ENCODE measurements at places on chromosomes 12 and 14.
A peak's percentile ranks its signal among the peaks of the same experiment; 100 is the strongest.

GRCh38 chr12:64008596-64008995 lies 164.1 kb downstream of the SRGAP1 start:
- DNase-seq = no peak

- peak; percentile 29 for DNase-seq
These were observed 36.1 kb upstream of the OR5AU1 start for GRCh38 chr14:21191809-21192446.

GRCh38 chr12:94208622-94208966 lies 60.2 kb downstream of the PLXNC1 start:
- no peak for DNase-seq

- no peak for DNase-seq
These were observed 179.9 kb downstream of the ADCK1 start for GRCh38 chr14:77979666-77980351.

GRCh38 chr12:80681-81190 lies 14.2 kb downstream of the IQSEC3 start:
- no peak for DNase-seq

GRCh38 chr12:47277972-47278448 lies 198.3 kb upstream of the AMIGO2 start:
- DNase-seq = peak; percentile 89

DNA sequence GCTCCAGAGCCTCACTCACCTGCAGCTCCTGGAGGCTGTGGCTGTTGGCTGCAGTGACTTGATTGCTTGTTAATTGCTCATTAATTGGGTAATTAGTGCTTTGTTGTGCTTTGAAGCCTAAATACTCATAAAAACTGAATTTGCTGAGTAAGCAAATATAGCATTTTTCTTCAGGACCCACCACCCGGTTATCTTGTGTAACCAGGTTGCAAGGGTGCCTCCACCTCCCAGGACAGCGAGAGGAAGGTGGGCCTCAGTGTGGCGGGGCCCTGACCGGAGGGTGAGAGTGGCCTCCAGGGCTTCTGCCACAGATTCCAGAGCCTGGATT lies 48.7 kb downstream of the FBRSL1 start:
- DNase-seq = no peak

All from HTR-8/SVneo (cell line).